ENCODE measurements at places on chromosomes 2 and 18.

- DNase-seq: no peak
Observed at GRCh38 chr2:108423502-108424251, 25.3 kb upstream of the GCC2 start.

GRCh38 chr2:60079562-60079961, 473.9 kb downstream of the BCL11A start:
- no peak for DNase-seq

DNA sequence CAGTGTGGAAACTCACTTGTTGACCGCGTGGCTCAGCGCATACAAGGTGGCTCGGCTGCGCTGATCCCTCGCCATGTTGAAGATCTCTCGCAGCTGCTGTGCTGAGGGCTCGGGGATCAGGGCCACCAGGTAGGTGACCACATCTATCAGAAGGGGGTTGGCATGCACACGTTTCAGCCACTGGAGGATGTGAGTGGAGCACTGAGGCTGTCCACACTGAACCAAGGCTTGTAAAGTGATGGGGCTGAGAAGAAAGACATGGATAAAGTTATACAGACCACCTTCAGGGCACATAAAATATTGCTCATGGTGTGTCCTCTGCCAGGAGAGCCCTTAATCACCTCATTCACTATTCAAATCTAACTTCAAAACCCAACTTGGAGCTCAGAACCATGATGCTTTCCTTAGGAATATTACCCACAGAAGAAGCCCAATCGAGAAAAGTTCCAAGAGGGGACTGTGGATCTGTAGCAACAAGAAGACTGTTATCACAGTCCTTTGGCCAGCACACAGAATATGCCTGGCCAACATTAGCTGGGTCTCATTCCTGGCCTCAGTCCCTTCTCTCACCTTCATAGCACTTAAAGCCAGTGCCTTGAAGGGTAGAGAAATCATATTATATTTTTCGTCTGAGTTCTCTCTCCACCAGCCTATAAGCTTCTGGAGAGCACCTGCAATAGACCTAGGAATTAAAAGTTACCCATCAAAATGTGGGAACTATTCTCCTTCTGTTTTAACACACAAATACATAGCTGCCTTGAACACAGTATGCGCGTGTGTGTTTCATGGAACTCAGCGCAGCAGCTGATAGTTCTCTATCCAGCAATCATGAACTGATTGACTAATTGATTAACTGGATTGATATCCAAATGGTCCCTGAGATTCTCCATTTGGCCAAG, 11.3 kb downstream of the APOB start:
- no peak for DNase-seq

- no peak for DNase-seq
Observed at GRCh38 chr2:88187927-88188326, 17.8 kb downstream of the THNSL2 start.

DNA sequence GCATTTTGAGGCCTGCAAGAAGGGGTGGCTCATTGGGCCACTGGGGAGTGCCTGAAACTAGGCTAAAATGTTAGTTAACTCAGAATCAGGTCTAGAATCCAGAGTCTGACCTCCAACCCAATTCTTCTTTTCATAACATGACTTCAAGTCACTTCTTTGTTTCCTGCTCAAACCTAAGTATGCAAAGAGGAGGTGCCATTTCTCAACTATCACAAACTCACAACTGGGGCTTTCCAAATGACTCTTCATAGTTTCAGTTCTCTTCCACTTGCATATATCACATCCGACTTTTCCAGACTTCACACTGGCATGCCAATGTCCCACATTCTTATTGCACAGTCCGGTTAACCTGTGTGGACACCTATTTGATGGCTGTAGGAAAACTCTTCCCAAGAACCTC, 211.6 kb downstream of the TCF4 start:
- DNase-seq: no peak

DNA sequence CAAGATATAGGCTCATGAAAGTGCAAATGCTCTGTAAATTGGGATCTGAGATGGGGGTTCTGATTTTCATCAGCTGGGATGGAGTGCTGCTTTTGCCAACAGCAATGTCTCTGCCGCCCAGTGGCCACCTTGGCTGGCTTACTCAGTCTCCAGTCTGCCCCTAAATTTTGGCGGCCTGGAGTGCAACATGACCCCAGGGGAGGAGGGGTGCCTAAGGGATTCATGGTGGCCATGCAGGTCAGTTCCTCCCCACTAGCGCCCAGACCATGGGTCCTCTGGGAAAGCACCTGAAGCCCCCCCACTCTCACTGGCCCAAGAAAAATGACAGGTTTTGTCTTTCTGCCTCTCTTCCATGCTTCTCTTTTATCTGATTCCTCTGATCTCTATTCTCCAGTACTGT, 45.0 kb downstream of the SLC4A3 start:
- DNase-seq: no peak

GRCh38 chr2:157923598-157924217, 47.6 kb upstream of the ACVR1 start:
- DNase-seq: no peak

DNA sequence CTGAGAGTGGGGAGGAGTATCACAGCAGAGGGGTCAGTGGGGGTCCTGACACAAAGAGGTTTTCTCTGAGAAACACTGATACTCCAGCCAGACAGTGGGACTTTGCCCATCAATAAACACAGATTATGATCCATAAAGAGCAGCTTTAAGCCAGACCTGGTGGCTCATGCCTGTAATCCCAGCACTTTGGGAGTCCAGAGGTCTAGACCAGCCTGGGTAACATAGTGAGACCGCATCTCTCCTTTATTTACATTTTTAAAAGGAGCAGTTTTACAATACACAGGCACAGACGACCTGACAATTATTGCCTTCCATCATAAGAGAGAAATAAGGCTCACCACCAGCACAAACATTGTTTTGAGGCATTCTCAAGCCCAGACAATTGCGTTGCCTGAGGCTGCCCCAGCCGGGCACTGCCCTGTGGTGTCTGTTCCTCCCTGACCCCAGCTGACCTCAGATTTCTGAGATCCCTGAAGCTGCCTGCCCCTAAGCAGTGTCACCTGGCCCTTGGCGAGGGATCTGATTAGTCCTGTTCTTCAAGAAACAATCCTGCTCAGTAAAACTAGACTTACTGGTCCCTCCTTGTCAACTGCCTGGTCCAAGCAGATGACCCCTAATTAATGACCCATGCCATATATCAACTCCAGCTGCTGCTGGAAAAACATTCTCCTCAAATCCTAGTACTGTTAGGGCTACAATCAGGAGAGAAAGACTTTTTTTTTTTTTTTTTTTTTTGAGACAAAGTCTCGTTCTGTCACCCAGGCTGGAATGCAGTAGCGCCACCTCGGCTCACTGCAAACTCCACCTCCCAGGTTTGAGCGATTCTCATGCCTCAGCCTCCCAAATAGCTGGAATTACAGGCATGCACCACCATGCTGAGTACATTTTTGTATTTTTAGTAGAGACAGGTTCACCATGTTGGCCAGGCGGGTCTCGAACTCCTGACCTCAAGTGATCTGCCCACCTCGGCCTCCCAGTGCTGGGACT, 59.4 kb upstream of the SOS1 start:
- DNase-seq: no peak

DNA sequence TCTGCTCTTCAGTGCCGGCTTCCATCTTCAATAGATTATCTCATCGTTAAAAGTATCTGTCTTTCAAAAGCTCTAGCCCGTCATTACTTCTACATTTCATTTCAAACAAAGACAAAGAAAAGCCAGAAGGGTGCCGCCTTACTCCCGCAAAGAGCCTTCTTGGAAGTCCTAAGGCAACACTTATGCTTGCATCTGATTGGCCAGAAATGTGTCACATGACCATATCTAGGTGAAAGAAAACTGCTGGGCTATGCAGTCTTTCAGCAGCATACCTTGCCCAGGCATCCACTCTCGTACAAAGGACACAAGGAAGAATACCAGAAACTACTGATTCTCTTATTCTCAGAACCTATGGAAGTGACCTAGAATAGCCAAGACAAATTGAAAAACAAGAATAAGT, 217.1 kb upstream of the SLC35G4 start:
- DNase-seq: no peak

DNA sequence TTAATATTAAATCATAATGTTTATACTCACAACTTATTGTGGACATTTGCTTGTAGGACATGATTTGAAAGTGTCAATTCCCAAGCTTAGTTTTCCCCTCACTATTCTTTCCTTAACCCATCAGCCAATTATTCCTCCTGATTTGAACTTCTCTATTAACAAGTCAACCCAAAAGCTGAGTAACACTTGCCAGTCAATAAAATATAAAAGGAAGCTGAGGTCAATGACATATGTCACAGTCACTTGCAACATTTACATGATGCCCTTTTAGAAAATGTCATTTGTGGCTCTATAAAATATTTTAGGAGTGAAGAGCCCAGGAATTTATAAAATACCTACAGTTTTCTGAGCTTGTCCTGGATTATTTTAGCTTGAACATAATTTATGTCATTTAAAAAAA, 7.2 kb downstream of the CCDC68 start:
- DNase-seq: no peak

GRCh38 chr18:24319757-24320156, 77.9 kb downstream of the OSBPL1A start:
- no peak for DNase-seq

DNA sequence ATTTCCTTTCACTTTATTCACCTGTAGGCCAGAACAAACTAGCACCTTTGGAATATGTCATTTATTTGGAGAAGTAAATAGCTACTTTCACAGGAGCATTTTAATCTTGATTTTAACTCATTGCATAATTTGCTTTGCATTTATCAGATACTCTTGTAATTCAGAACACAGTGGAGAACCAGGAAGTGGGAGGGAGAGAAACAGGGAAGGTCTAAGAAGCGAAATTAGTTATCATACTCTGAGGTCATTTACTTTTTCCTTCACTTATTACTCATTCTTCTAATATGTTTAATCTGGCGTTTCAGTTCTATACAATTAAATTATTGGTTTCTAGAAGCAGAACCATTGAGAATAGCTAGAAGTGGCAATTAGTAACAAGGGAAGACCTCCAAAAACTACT, 20.7 kb downstream of the RBM44 start:
- DNase-seq: peak; percentile 3

- DNase-seq: no peak
Observed at GRCh38 chr2:104574367-104574766, 279.5 kb upstream of the POU3F3 start.

DNA sequence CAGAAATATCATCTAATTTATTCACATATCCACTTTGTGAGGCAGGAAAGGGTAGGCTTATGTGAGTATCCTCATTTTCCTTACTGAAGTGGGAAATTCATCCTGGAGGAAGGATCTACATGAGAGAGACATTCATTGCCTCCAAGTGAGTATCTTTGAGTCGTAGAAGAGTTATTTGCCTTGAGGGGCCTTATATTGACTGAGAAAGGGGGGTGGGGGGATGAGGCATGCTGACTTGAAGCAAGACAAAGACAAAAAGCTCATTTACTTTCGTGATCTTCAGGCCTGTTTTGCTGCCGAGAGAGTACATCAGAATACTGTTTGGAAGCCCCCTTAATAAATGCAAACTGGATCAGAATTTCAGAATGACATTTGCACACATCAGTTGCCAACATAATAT, 17.6 kb upstream of the NEDD4L start:
- DNase-seq: no peak

GRCh38 chr18:4004183-4004829, 450.8 kb downstream of the DLGAP1 start:
- DNase-seq: peak; percentile 73

GRCh38 chr18:48304906-48305693, 104.1 kb downstream of the ZBTB7C start:
- DNase-seq: no peak

DNA sequence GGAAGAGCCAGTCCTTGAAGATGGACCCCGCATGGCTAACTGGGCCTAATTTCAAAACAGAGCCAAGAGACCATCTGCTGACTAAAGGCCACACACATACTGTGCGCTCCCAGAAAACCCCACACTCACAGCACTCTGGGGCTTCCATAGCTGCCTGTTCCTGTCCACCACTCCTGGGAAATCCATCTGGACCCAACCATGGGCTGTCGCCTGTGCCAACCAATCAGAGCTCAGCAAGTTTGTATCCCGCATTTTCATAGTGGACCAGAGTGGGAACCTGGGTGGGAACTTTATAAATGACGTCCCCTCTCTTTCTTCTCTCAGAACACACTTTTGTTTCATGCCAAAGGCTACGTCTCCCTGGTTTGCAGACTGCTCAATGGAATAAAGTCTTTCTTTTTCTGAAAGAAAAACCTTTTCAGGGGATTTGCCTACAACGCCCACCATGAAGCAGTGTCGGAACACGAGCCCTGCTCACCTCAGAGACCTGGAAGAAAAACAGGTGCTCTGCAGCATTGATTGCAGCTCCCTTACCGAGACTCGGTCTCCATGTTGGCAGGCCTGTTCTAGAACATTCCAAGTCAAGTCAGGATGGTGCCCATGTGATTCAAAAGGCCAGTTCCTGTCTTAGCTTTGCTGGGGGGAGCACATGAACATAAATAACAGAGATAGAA, 137.2 kb upstream of the GPC1 start:
- no peak for DNase-seq

GRCh38 chr2:230805353-230806017, 59.3 kb upstream of the ITM2C start:
- DNase-seq: no peak

- DNase-seq: no peak
Observed at GRCh38 chr2:151204756-151205155, 56.9 kb downstream of the RBM43 start.

DNA sequence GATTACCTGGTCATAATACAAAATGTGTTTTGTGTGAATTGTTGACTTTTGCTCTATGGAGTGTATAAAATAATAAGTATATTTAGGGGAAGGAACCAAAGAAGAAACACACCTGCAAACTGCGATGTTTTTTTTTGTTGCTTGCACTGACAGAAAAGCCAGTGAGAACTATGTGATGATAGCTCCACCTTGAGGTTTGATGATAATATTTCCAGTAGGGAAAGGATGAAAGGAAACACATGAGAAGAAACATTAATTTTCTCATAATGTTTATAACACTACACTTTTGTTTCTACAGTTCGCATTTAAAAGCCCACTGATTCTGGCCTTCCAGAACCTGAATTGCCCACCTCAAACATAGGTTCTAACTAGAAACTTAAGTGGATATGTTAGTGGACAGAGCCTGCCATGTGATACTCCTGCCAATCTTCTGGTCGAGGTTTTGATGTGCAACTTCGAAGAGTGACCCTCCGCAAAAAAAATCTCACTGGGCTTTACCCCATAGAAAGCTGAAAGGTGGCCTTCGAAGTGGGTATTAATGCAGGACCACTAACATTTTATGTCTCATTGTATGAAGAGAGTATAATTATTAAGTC, 476.4 kb upstream of the SPHKAP start:
- DNase-seq: peak; percentile 25

GRCh38 chr2:44751754-44752479, 189.6 kb upstream of the SIX3 start:
- no peak for DNase-seq

GRCh38 chr2:133456156-133456555, 112.1 kb downstream of the NCKAP5 start:
- DNase-seq: no peak

All from fibroblast of skin of back (primary cell).